ENCODE measurements at places on chromosomes 13 and 19. TPM values are rescaled to one million over a fixed set of nuclear protein-coding genes. Genes with fewer than 3 reads are reported as not detected.

Gene BST2
- total RNA-seq, result 45.0 TPM

Gene ZNF8
- 12.9 TPM for total RNA-seq

Gene EFNA2
- not detected for total RNA-seq

Gene ZNF541
- total RNA-seq, result 0.85 TPM

Gene NTF4
- not detected for total RNA-seq

Gene CEACAM7
- not detected for total RNA-seq

Gene KLK14
- 1.1 TPM for total RNA-seq

DNA sequence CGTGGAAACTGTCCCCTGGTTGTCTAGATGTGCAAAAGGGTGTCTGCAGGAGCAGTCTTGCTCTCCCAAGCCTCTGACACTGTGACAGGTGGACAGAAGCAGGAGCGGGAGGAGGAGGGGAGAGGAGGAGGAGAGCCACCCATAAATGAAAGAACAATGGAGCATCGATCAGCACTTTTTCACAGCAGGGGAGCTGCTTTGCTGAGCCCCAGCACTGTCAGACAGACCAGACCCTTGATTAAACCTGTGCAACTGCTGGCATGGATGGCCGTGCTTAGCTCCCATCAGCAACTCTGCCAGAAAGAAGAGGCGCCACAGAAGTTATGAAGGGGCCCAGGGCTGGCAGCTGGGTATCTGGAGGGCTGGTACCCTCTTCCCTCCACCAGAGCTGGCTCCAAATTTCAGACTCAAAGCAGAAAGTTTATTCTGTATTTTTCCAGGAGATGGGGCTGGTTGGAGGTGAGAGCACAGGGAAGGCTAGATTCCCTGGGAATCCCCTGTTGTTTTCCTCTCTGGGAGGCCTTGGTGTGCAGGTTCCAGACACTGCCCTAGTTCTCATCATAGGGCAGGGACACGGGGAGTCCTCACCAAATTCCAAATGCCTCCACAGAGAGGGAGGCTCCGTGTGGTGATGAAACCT, 1192.2 kb downstream of the UQCRFS1 start:
- H3K4me1 ChIP-seq, result peaks cover 4% of the 10 kb centered on the region
- no peak overlapping the region for H3K27ac ChIP-seq

GRCh38 chr13:98691360-98691759, 61.1 kb downstream of the SLC15A1 start:
- peaks cover 8% of the 10 kb centered on the region for H3K27me3 ChIP-seq
- DNase-seq, result no peak
- no peaks in the 10 kb centered on the region for H3K36me3 ChIP-seq
- no peak overlapping the region for H3K27ac ChIP-seq
- no peaks in the 10 kb centered on the region for H3K4me1 ChIP-seq

GRCh38 chr19:45215391-45216191, 29.6 kb downstream of the EXOC3L2 start:
- DNase-seq, result no peak
- H3K27ac ChIP-seq, result no peak overlapping the region
- no peaks in the 10 kb centered on the region for H3K36me3 ChIP-seq
- H3K4me1 ChIP-seq, result no peaks in the 10 kb centered on the region

DNA sequence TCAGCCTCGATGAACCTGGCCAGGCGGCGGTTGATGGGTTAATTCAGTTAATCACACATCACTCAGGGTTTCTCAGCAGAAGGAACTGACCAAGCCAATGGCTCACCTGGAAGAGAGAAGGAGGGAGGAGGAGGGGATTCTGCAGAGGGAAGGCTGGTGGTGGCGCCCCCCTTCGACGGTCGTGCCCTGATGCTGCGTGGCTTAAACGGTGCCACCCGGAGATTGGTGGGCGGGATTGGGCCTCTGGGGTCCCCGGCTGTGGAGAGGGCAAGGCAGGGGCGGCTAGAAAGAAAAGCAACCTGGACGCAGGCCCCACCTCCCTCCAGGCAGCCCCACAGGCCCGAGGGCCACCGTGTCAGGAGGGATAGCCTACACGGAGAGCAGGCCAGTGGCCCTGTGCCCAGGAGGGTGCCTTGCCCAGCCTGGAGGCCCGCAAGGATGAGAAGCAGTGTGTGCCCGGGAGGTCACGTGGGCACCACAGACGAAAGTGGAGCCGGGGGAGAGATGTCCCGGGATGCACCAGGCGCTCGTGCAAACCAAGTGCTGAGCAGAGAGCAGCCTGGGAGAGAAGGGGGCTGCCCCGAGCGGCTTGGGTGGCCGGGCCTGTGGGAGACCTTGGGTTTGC, 16.0 kb downstream of the CSNK1G2 start:
- H3K27ac ChIP-seq, result no peak overlapping the region
- H3K4me3 ChIP-seq, result no peak overlapping the region
- DNase-seq, result no peak
- peaks cover 42% of the 10 kb centered on the region for H3K4me1 ChIP-seq
- no peaks in the 10 kb centered on the region for H3K27me3 ChIP-seq

- H3K4me3 ChIP-seq, result no peak overlapping the region
- no peaks in the 10 kb centered on the region for H3K36me3 ChIP-seq
- H3K4me1 ChIP-seq, result no peaks in the 10 kb centered on the region
- no peak for DNase-seq
- H3K27me3 ChIP-seq, result peaks cover 1% of the 10 kb centered on the region
Measured at GRCh38 chr13:103883164-103883563, 816.9 kb upstream of the SLC10A2 start.

DNA sequence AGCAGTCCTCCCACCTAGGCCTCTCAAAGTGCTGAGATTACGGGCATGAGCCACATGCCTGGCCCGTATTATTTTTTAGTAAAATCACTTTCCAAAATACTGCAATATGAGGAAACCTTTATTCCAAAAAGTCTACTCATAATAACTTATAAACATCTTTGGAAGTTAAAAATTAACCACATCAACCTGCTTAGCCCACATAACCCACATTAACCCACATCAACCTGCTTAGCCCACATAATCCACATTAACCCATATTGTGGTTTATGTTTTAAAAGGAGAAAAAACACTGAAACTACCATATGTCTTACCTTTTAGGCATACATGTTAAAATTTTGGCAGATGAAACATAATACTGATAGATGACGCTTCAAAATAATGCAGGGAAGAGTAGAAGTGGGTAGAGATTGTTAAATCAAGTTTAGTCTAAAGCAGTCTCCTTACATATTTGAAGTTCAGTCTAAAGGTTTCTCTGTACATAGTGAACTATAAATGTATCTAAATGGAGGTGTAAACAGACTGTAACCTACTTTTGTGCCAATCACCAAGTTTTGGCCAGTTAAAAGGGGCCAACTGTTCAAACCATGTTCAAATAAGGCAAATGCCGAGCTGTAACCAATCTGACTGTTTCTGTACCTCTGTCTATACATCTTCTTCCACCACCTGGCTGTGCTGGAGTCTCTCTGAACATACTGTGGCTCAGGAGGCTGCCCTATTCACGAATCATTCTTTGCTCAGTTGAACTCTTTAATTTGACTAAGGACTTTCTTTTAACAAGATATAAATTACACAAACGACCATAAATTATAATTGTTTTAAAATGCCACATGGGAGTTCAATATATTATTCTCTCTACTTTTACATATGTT, 14.5 kb downstream of the KPNA3 start:
- peaks cover 31% of the 10 kb centered on the region for H3K4me1 ChIP-seq
- DNase-seq, result no peak
- peaks cover 3% of the 10 kb centered on the region for H3K36me3 ChIP-seq
- H3K27me3 ChIP-seq, result no peaks in the 10 kb centered on the region
- no peak overlapping the region for H3K4me3 ChIP-seq
- H3K27ac ChIP-seq, result no peak overlapping the region

DNA sequence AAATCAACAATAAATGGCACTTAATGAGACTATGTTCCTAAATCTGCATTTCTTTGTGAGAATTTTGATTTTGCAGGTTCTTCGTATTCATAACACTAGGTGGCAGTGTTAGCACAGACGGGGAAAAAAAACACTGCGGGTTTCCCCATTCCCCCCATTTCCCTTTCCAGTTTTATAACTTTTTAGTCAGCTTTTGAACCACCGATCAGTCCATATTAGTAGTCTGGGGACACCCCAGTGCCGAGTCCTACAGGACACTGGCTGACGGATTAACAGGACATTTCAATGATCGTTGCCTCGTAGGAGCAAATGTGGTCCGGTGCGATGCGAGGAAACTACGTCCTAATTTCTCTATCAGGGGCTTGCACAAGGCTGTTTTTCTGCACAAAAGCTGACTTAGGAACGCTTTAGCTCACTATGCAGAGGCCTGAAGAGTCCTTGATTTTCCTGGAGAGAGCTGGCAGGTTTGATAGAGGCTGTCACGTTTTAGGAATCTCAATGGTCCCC, 234.3 kb downstream of the LMO7 start:
- peak; percentile 17 for DNase-seq
- H3K4me3 ChIP-seq, result peak overlapping the region; percentile 56
- no peak overlapping the region for H3K27ac ChIP-seq
- H3K4me1 ChIP-seq, result peaks cover 6% of the 10 kb centered on the region

DNA sequence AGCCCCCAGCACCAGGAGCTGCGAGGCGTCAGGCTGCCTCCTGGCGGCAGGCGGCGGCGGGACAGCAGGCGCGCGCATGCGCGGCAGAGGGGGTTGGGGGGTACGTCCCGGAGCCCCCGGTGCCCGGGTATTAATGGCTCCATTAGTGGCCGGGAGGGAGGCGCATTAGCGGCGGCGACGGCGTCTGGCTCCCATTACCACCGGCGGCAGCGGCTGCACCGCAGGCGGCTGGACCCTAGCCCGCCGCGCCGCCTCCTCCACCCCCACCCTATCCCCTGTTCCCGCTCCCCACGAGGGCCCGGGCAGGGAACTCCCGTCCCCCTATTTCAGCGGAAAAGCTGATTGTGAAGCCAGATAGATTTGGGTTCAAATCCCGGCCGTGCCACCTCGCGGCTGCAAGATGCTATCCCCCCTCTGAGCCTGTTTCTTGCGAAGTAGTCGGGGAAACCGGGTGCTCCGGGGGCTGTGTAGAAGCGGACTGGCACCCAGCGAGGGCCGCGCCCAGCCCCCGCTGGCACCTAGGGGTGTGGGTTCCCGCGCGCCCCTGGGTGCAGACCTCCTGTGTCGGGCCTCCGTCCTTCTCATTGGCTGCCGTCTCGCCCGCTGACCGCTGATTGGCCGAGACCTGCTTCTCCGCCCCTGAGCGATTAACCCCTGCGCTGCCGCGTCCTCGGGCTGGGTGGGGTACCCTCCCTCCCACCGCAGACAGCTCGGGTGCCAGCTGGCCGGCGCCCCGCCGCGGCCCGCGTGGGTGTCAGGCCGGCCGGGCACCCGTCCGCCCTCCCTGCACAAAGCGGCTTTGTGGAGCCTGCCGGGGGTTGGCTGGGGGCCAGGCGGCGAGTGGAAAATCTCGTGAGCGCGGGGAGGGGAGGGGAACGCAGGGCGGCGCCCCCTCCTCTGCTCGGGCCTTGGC, 11.1 kb downstream of the CIC start:
- H3K27me3 ChIP-seq, result no peaks in the 10 kb centered on the region
- peak overlapping the region; percentile 94 for H3K27ac ChIP-seq
- peak overlapping the region; percentile 95 for H3K4me3 ChIP-seq
- H3K4me1 ChIP-seq, result peaks cover 46% of the 10 kb centered on the region

- peaks cover 34% of the 10 kb centered on the region for H3K27me3 ChIP-seq
- H3K36me3 ChIP-seq, result no peaks in the 10 kb centered on the region
- no peak overlapping the region for H3K4me3 ChIP-seq
- peaks cover 12% of the 10 kb centered on the region for H3K4me1 ChIP-seq
- H3K27ac ChIP-seq, result no peak overlapping the region
- no peak for DNase-seq
Measured at GRCh38 chr19:18227781-18228271, 1.6 kb upstream of the PDE4C start.

- no peaks in the 10 kb centered on the region for H3K27me3 ChIP-seq
- DNase-seq, result no peak
- H3K4me1 ChIP-seq, result no peaks in the 10 kb centered on the region
Measured at GRCh38 chr19:2797280-2797679, 12.0 kb downstream of the THOP1 start.
